ENCODE measurements at places on chromosomes 1 and 21.

- DNase-seq, result peak; percentile 48
These were observed 17.0 kb downstream of the C1orf159 start for GRCh38 chr1:1098681-1099421.

DNA sequence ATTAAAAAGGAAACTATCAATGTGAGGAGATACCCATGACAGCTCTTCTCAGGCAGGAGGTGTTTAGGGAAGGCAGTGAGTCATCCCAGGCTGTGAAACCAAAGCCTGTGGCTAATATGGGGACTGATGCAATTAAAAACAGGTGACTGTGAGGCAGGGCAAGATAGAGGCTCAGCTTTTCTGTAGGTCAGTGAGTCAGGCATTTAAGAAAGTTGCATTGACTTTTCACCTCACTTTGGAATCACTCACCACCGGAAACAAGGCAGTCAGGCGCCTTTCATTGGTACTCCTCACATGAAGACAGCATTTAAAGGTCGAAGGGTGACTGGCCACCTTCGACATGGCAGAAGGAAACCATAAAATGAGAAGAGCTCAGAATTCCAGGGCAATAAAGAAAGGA lies 54.5 kb downstream of the PAPPA2 start:
- DNase-seq, result peak; percentile 11

GRCh38 chr1:16447641-16448040 lies 7.1 kb downstream of the NECAP2 start:
- no peak for DNase-seq

DNA sequence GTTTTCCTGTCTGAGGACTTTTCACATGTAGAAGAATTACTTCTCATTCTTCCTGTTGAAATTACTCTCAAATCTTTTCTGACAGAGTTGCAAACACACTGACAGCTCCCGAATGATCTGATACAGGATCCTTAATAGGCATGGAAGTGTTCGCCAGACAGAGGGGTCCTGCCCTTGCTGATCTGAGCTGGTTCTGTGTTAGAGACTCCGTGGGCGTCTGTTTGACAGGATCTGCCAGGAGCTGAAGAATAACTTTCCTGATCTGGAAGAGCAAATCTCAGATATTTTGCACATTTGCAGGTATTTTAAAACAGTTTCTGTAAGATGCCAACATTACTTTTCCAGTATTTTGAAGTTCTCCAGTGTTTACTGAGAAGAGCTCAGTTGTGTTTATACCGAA lies 202.3 kb downstream of the DYRK1A start:
- DNase-seq, result no peak

DNA sequence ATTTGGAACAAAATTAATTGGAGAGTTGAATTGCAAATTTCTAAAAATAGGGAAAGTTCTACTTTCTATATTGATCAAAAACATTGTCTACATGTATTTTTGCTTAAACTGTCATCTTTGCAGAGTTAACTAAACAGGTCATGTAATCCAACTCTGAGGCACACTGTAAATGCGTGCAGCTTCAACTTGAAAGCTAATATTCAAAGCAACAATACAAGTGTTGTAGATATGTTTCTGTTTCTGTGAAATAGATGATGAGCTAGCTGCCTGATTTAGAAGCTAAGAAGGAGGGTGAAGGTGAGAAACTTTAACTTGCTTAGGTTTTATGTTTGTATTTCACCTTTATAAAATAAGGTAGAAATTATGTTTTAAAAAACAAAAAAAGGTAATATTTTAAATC lies 77.2 kb downstream of the IVNS1ABP start:
- DNase-seq, result no peak

GRCh38 chr1:76343356-76343755 lies 268.8 kb downstream of the ST6GALNAC3 start:
- DNase-seq, result no peak

- DNase-seq, result no peak
These were observed 33.5 kb downstream of the IQGAP3 start for GRCh38 chr1:156538711-156539440.

DNA sequence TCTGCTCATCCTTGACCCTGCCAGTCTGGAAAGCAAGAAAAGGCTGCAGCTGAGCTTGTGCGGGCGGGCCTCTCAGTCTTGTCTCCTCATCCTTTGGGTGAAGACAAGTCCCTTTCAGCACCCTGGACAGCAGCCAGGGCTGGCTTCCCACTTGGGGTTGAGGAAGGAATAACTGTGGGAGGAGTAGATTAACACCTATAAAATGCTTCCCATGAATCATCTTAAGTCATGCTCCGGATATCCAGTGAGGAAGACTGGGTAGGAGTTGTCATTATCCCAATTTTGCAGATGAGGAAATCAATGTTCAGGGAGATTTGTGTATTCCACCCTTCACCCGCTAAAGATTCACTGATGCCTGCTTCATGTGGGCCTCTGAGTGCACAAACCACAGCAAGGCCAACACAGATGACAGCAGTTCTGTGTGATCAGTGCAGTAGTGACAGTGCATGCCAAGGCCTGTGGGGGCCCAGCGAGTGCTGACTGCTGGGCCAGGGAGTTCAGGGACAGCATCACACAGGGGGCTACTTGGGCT lies 20.1 kb upstream of the COL16A1 start:
- peak; percentile 67 for DNase-seq

DNA sequence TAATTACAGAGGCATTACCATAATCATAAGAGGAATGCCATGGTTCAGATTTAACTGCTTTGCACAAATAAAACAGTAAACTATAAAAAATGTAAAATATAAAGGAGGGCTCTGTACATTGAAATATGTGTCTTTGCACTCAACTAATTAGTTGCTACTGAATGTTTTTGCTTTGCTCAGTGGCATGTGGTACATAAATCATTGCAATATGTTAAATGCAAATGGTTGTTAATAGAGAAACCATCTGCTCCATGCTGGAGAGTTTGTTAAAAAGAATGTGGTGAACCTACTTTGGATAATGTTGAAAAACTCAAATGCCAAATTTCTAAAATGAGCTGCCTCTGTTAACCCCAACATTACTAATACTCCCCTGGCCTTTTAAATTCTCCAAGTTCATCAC lies 201.5 kb downstream of the NTNG1 start:
- DNase-seq, result no peak

- DNase-seq, result no peak
These were observed 1065.6 kb downstream of the PLA2G4A start for GRCh38 chr1:187894349-187894748.

DNA sequence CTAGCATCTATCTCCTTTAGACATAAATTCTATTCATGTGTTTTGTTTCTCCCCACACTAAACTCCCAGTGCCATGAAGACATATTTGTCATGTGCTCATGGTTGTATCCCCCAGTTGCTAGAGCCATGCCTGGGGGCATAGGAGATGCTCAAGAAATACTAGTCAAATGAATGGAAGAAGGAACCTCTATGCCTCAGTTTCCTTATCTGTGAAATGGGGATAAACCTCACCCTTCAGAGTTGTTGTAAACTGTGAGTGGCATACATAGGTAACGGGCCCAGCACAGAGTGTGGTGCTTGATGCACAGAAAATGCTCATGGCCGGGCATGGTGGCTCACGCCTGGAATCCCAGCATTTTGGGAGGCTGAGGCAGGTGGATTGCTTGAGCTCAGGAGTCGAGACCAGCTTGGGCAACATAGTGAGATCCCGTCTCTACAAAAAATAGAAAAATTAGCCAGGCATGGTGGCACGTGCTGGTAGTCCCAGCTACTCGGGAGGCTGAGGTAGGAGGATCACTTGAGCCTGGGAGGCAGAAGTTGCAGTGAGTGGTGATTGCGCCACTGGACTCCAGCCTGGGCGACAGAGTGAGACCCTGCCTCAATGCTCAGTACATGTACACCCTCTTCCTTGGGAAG lies 8.7 kb downstream of the LDLRAD2 start:
- DNase-seq, result no peak

DNA sequence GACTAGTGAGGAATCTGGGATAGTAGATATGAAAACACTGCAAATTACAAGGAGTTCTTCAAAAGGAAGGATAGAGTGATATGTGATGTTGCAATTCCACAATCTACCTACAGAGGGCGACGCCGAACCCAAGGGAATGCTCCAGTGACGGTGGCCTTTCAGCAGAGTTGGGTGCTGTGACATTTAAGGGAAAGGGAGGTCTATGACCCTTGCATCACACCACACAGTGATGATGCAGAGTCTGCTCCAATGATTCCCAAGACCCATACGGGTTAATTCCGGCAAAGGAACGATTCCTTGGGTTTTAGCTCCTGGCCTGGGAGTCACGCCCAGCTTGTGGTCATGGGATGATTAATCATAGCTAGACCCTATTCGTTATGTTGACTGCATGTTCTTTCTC lies 123.0 kb upstream of the IGSF21 start:
- peak; percentile 23 for DNase-seq

- DNase-seq, result no peak
These were observed 35.4 kb downstream of the CD34 start for GRCh38 chr1:207875532-207875931.

GRCh38 chr1:64966158-64966971 lies at the start of gene JAK1:
Gene JAK1 (minus strand): TSS chr1:64966549. CDS start chr1:64886264, 80,285 bp downstream.
- DNase-seq, result peak; percentile 89

- DNase-seq, result no peak
These were observed 44.0 kb downstream of the ATP6V1G3 start for GRCh38 chr1:198496216-198497143.

- no peak for DNase-seq
These were observed 43.5 kb upstream of the ATF3 start for GRCh38 chr1:212565079-212565478.

- DNase-seq, result no peak
These were observed 121.1 kb downstream of the NUF2 start for GRCh38 chr1:163442895-163443294.

- DNase-seq, result no peak
These were observed 45.4 kb upstream of the GOLT1A start for GRCh38 chr1:204259196-204259595.

DNA sequence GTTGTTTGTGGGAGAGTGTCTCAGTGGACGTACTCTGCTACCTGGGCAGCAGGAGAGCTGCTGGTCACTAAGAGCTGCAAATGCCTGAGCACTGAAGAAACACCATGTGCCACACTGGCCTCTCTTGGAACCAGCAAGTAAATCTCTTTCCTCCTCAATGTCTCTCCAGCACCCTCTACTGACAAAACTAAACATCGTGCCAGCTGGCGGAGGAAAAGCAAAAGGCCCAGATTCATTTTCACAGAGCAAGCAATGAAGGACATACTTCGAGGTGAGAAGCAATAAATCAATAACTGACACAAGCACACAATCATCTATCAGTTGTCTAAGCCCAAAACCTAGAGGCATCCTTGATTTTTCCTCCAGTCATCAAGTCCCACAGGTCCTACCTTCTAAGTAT lies 78.1 kb downstream of the RERE start:
- DNase-seq, result no peak
